ENCODE measurements at places on chromosomes 7 and 10.

GRCh38 chr10:128029731-128030369 lies 96.4 kb downstream of the MKI67 start:
- H3K4me1 ChIP-seq: peaks cover 19% of the 10 kb centered on the region
- no peak for DNase-seq
- H3K27ac ChIP-seq: no peak overlapping the region
- no peaks in the 10 kb centered on the region for H3K36me3 ChIP-seq
- no peaks in the 10 kb centered on the region for H3K27me3 ChIP-seq

DNA sequence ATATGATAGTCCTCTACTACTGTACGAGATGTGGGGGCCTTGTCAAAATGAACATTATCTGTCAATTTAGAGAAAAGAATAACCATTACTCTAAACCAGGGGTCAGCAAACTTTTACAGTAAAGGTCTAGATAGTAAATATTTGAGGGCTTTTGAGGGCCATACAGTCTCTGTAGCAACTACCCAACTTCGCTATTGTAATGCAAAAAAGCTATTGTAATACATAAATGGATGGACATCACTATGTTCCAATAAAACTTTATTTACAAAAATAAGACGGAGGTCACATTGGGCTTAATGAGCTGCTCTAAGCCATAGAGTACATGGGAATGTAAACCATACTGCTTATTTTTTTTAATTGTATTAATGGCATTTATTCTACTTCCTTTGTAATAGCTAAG lies 477.8 kb upstream of the GALNT17 start:
- H3K27me3 ChIP-seq: no peaks in the 10 kb centered on the region
- H3K36me3 ChIP-seq: no peaks in the 10 kb centered on the region

DNA sequence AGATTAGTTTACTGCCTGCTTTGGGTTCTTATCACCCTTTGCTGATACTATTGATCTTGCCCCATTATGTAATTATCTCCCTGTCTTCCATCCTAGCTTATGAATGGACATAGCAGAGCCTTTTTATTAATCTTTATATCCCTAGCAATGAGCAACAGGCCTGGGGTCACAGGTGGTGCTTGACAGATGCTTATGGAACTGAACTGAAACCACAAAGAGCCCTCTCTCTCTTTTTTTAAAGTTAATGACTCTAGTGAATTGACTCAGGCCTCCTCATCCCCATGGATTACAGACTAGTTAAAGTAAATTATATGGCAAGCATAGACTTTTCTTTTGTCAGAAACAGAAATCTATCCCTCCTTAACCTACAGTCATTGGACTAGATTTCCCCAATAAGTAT lies 265.2 kb downstream of the PHTF2 start:
- H3K4me1 ChIP-seq: no peaks in the 10 kb centered on the region
- no peak overlapping the region for H3K27ac ChIP-seq
- peaks cover 22% of the 10 kb centered on the region for H3K27me3 ChIP-seq
- H3K4me3 ChIP-seq: no peak overlapping the region
- DNase-seq: no peak

DNA sequence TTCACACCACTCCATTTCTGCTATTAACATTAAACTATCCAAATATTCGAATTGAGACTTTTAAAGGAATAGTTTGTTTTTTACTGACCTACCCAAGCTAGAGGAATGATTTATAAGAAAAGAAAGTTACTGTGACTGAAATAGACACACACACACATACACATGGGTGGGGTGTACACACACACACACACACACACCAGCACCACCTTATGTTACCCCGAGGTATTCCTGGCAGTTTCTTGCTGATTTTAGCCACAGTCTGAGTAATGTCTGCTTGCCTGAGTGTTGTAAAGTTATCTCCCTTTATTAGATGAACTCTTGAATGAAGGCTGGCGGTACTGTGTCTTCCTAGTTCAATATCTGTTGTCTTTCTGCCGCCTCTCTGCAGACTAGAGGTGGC lies 91.3 kb upstream of the PRKG1 start:
- H3K36me3 ChIP-seq: no peaks in the 10 kb centered on the region
- H3K4me1 ChIP-seq: no peaks in the 10 kb centered on the region
- peaks cover 7% of the 10 kb centered on the region for H3K27me3 ChIP-seq
- no peak overlapping the region for H3K4me3 ChIP-seq
- DNase-seq: no peak
- H3K27ac ChIP-seq: no peak overlapping the region

DNA sequence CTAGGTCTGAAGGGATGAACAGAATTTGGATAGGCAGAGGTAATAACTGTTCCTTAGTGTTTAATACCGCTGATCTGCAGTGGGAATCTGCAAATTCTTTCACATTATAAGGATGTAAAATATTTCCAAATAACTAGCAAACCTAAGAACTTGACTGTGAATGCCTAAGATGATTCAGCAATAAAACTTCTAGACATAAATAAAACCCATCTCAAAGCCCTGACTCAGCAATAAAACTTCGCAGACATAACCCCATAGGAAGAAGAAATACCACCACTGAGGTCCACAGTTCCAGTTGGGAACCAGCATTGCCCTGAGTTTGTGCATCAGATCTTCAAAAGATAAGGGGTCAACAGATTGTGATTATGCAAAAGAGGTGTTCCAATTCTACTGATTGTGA lies 354.2 kb downstream of the GFRA1 start:
- no peaks in the 10 kb centered on the region for H3K36me3 ChIP-seq
- H3K4me3 ChIP-seq: no peak overlapping the region
- no peak overlapping the region for H3K27ac ChIP-seq
- no peaks in the 10 kb centered on the region for H3K27me3 ChIP-seq

- no peaks in the 10 kb centered on the region for H3K36me3 ChIP-seq
- no peak for DNase-seq
- H3K27me3 ChIP-seq: peaks cover 29% of the 10 kb centered on the region
Measured at GRCh38 chr10:972763-973162, 15.5 kb upstream of the GTPBP4 start.

GRCh38 chr10:96646751-96647166 lies 59.9 kb upstream of the TM9SF3 start:
- H3K27me3 ChIP-seq: no peaks in the 10 kb centered on the region
- peaks cover 4% of the 10 kb centered on the region for H3K36me3 ChIP-seq
- H3K27ac ChIP-seq: peak overlapping the region; percentile 7
- DNase-seq: no peak
- peak overlapping the region; percentile 39 for H3K4me3 ChIP-seq
- H3K4me1 ChIP-seq: peaks cover 44% of the 10 kb centered on the region

DNA sequence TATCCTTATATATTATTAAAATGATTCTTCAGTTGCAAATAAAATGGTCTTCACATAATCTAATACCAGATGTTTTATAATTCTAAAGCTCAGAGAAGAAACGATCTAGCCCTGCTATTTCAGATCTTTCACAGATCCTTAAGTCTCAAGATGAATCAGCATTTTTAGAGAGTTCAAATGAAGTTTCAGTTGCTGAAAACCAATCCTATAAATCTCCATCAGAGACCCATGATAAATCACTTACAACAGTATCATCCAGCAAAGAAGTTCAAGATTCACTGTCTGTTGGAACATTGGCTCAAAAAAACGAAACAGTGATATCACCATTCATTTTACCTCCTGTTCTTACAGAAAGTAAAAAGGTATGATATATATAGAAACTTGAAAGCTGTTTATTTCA lies 137.0 kb downstream of the CCDC7 start:
- no peaks in the 10 kb centered on the region for H3K27me3 ChIP-seq
- DNase-seq: no peak
- no peak overlapping the region for H3K27ac ChIP-seq
- H3K4me1 ChIP-seq: no peaks in the 10 kb centered on the region

DNA sequence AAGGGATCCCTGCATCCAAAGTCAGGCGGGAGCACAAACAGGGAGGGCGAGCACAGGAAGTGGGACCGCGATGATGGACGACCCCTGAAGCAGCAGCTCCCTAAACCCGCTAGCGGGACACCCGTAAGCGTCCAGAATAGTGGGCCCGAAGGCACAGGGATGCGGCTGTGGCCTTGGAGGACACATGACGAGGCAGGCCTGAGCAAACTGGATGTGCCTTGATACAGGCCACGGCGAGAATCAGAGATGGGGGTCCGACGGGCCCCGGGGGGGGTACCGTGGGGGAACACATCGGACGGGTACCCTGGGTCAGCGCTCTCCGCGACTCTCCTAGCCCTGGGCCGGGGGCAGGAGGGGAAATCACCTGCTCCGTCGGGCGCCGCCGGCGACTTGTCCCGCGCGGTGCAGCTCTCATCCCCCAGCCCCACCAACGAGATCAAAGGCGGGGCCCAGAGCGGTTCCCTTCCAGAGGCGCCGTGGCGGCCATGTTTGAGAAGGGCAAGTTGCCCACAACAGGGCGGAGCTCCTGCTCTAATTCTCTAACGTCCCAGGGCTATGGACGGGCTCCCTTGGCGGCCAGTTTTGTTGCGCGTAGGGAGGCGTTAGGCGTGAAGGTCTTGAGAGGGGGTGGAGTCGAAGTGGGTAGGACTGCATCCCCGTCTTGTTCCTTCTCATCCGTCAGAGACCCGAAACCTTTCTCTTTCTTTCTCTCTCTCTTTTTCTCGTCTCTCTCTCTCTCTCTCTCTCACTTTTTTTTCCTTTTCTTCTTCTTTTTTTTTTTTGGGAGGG lies at the start of gene CUEDC2:
Gene CUEDC2, minus strand, starts transcription at position 413 of the 789 bp plus-strand sequence. CDS start 7,386 bp downstream, outside the sequence.
- peaks cover 55% of the 10 kb centered on the region for H3K4me1 ChIP-seq
- DNase-seq: peak; percentile 98
- H3K27me3 ChIP-seq: no peaks in the 10 kb centered on the region
- peak within 1 kb of the TSS; percentile 88 for H3K4me3 ChIP-seq
- H3K27ac ChIP-seq: peak within 1 kb of the TSS; percentile 82
- peaks cover 10% of the 10 kb centered on the region for H3K36me3 ChIP-seq

- no peak overlapping the region for H3K27ac ChIP-seq
- H3K4me3 ChIP-seq: no peak overlapping the region
- no peak for DNase-seq
- peaks cover 41% of the 10 kb centered on the region for H3K36me3 ChIP-seq
- no peaks in the 10 kb centered on the region for H3K4me1 ChIP-seq
Measured at GRCh38 chr7:87361320-87361719, 15.9 kb downstream of the CROT start.

DNA sequence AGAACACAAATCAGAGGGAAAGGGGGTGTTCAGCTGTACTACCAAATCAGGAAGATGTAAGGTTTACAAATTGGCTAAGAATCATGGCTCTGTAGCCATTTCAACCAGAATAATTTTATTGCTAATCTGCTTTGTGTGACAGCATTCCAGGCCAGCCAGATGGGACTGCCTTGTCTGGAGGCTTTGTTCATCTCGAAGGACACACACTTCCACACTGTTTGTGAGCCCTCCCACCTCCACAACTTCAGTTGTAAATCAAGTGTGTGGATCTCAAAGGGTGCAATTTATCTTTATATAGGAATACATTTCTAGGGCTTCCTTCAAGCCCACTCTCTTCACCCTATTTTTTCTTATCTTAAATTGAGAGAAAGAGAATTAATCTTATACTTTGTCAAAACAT lies 6.9 kb upstream of the OIT3 start:
- H3K27me3 ChIP-seq: no peaks in the 10 kb centered on the region
- no peak overlapping the region for H3K27ac ChIP-seq
- H3K4me1 ChIP-seq: peaks cover 13% of the 10 kb centered on the region

DNA sequence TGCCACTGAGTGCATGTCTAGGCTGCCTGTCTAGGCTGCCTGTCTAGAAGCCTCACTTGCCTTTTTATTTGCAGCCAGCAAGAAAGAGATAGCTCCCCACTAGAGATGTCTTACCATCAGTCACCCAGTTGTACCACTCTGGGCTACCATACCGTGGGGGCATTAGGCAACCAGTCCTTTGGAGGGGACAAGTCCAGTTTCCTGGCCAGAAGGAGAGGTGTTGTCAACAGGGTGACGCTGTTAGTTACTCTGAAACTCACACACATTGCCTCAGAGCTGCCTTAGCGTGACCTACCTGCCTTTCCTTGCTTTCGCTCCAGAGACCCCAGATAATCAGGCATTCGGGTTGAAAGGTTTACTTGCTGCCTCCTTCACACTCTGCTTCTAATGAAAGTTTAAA lies 155.4 kb downstream of the CELF2 start:
- no peak overlapping the region for H3K27ac ChIP-seq
- no peaks in the 10 kb centered on the region for H3K27me3 ChIP-seq
- H3K4me1 ChIP-seq: peaks cover 57% of the 10 kb centered on the region
- peak; percentile 40 for DNase-seq
- H3K36me3 ChIP-seq: peaks cover 58% of the 10 kb centered on the region

DNA sequence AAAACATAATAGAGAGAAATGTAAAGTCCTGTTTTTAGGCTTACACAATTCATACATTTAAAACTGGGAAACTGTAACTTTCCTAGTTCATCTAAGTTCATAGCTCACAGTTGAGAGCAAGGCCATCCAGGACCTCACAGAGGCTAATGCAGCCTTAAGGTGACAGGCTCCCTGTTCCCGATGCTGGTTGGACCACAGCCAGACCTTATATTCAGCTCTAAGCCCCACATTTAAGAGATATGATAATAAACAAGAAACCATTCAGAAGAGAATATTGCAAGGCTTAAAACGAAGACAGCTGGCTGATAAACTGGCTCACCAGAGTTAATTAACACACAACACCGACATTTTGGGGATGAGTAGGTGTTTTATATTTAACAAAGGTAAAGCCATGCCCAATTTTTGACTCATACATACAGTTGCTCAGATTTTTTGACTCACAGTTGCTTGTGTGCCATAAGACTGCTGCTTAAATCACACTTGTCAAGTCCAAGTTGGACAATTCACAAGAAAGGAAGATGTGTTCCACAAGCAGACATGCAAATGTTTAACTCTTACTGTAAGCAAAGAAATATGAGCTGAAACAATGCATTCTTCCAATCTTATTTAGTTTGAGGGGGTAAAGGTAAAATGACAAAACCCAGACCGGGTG lies 41.1 kb upstream of the TMEM213 start:
- no peak overlapping the region for H3K27ac ChIP-seq
- H3K27me3 ChIP-seq: no peaks in the 10 kb centered on the region
- H3K36me3 ChIP-seq: no peaks in the 10 kb centered on the region
- DNase-seq: no peak

- H3K36me3 ChIP-seq: no peaks in the 10 kb centered on the region
- no peak overlapping the region for H3K27ac ChIP-seq
- no peaks in the 10 kb centered on the region for H3K27me3 ChIP-seq
- no peak for DNase-seq
Measured at GRCh38 chr10:21953585-21954057, 49.9 kb downstream of the DNAJC1 start.

GRCh38 chr10:91036807-91037411 lies 116.0 kb upstream of the ANKRD1 start:
- peaks cover 4% of the 10 kb centered on the region for H3K36me3 ChIP-seq
- H3K27ac ChIP-seq: no peak overlapping the region
- peaks cover 20% of the 10 kb centered on the region for H3K4me1 ChIP-seq
- DNase-seq: no peak
- H3K4me3 ChIP-seq: no peak overlapping the region

DNA sequence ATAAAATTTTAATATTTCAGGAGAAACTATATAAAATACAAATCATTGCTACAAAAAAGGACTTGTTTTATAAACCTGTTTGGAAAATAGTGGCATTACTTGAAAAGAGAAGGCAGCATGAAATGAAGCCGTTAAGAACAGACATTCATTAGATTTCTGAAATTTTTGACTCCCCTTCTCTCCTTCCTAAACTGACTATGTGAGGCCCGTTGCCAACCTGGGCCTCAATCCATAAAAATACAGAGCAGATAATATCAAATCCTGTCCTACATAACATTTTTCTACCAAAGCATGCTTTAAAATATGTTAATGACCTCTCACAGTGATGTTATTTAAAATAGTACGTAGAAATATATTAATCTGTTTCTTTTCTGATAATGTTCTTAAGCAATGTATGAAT lies 34.5 kb upstream of the ING3 start:
- H3K27me3 ChIP-seq: peaks cover 11% of the 10 kb centered on the region
- no peak overlapping the region for H3K27ac ChIP-seq
- no peaks in the 10 kb centered on the region for H3K36me3 ChIP-seq
- DNase-seq: no peak
- no peaks in the 10 kb centered on the region for H3K4me1 ChIP-seq
- no peak overlapping the region for H3K4me3 ChIP-seq

All from activated CD4-positive, alpha-beta memory T cell treated with anti-CD3 and anti-CD28 coated beads, Interleukin-2, amount 10 ng/mL, durations not matched to agents 7 days and 5 days (primary cell).